Occipital lobe (tissue), 3 donors: ENCODE measurements at places on chromosomes 1 and 21. TPM values are rescaled to one million over a fixed set of nuclear protein-coding genes. Genes with fewer than 3 reads are reported as not detected.

DNA sequence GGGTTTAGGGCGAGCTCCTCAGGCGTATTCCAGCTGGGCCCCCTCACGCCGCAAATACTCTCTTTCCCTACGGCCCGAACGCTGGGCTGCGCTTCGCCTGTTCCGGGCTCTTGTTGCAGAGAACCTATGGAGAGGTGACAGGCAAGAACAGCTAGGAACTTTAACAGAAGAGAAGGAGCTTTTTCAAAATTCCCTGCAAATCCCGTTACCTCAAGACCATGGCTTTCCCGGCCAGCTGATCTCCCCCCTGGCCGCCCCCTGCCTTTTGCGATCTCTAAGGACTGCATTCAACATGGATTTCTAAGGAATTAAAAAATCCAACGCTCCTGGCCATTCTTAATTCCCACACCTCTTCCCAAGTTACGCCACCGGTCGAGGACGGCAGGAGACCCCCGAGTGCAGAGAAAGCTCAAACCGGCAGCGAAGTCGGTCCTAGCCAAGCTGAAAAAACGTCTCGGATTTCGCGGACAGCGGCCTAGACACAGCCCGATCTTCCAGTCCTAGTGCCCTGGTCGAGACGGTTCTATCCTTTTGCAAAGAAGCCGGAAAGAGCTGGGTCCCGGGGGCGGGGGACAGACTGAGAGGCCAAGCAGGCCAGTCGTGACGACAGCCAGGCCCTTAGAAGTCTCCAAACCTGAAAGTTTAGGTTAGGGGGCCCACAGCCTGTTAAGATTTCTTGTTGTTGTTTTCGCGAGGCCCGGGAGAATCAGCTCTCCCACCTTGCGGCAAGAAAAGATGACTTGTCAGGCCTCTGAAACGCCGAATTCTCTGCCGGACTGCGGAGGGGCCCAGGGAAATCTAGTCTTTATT lies 1.1 kb upstream of the TBX15 start:
- no peak for DNase-seq

DNA sequence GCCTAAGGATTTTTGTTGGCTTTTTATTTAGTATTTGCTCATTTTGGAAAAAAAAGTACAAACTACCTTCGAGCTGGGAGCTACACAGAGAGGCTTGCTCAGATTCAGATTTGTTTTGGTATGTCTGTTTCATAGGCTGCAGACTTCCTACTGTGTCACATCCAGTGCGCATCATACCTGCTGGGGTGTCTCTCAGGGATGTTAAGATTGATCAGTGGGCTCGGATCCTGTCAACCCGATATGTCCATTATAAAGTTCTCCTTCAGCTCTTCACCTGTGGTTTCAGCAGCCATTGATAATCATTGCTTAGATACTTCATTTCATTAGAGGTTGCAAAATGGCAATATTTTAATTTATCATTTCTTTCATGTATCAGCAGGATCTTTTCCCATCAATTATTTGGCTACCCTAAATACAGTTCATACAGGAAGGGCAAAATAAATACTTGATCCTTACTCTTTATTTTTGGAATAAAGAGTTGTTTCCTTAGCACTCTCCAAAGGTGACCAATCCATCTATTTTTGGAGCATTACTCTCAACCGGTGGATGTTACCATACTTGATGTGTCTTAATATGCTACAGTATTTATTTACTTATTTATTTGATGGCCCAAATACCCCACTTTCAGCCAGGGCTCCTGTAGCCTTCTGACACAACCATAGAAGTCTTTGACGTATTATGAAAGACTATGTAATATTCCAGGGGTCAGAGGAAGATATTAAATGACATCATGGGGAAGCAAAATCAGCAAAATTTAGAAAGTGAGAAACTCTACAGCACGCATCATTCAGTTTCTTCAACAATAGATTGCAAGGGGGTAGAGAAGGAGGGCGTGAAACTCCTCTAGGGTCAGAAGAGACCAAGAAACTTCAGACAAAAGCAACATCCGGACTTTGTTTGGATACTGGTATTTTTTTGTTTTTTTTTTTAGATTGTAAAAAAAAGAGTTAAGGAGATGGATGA lies 55.3 kb upstream of the HNRNPU start:
- DNase-seq = no peak

GRCh38 chr1:234958706-234959657 lies 169.7 kb downstream of the TOMM20 start:
- DNase-seq = no peak

GRCh38 chr1:245516284-245516759 lies 361.5 kb downstream of the KIF26B start:
- no peak for DNase-seq

- DNase-seq = no peak
Measured at GRCh38 chr21:40685141-40685540, 161.8 kb downstream of the DSCAM start.

DNA sequence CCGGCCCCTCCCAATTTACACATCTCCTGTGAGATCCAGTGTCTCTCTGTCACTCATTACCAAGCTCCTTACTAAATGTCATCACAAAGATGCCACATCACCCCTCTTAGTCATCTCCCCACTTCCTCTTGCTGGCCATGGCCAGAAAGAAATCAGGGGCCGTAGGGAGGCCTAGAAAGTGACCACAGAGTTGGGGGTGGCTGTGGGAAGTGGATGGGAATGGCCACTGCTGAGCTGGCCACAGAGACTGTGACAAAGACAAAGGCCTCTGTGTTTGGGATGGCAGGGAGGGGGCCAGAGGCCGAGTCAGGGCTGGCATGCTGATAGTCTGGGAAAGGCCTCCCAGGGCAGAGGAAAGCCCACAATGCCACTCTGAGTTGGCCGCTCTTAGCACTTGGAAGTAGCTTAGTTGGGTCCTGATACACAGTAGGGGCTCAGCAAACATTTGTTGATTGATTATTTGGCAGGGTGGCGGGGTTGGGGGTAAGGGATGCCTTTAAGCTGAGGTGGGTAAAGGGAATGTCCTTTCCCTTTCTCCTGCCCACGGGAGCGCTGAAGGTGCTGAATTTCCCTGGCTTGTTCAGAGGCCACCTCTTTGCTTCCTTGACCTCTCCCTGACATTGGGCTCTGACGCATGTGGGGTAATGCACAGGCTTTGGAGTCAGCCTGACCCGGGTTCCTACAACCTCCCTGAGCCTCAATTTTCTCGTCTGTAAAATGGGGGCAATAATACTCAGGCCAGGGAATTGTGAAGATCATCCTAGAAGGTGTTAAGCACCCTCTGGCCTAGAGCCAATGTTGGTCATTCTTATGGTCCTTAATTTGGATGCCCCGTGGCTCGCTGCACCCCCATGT lies 13.2 kb downstream of the NAV1 start:
- DNase-seq = peak; percentile 82

DNA sequence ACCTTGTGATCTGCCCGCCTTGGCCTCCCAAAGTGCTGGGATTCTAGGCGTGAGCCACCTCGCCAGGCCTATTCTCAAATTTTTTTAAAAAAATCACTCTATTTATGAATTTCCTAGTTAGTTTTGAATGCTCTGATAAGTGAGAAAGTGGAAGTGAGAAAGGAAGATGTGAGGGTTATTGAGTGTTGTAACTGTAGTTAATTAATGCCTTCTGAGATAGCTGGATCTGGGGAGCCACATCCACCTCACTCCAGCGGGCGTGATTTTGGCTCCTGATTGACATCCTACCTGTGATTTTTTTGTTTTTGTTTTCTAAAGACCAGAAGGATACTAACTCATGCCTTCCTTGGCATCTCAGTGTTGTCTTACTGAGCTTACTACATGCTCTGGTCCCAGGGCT lies 65.6 kb downstream of the ST3GAL3 start:
- DNase-seq = no peak

DNA sequence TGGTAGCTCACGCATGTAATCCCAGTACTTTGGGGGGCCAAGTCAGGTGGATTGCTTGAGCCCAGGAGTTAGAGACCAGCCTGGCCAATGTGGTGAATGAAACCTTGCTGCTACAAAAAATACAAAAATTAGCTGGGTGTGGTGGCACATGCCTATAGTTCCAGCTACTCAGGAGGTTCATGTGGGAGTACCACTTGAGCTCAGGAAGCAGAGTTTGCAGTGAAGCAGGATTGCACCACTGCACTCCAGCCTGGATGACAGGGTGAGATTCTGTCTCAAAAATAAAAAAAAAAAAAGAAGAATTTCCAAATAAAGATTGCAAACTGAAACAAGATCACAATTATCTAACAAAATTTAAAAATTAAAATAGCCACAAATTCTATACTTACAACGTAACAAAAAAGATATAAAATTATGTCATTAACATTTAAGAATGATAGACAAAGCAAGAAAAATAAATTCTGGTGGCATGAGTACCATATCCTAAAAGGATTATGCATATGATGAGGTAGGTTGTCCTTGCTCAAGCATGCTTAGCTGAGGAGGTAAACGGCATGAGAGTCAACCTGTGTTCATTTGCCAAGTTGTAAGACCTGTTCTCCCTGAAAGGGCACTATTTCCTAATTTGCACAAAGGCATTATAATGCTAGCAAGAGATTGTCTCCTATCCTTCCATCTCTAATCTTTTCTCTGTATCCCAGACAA lies 20.2 kb downstream of the IPP start:
- DNase-seq = no peak

GRCh38 chr1:54607821-54608565 lies 15.3 kb downstream of the FAM151A start:
- DNase-seq = no peak

- DNase-seq = no peak
Measured at GRCh38 chr1:104906141-104906540, 1156.4 kb downstream of the AMY1C start.

DNA sequence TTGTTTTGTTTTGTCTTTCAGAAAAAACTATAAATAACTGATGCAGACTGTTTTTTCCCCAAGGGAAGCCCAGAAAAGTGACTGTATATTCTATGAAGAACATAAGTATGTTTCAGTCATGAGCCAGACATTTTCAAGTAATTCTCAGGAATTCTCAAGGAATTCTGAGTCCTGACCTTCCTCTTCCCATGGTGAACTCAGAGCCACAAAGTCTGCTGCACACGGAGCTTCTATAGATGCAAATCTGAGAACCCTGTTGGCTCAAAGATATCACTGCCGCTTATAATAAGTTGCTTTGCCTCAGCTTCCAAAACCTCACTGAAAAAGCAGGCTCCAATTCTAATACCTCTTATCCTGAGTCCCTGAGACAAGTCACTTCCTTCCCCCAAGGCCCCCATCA lies 418.5 kb upstream of the RUNX1 start:
- no peak for DNase-seq

GRCh38 chr1:37574834-37575480 lies 18.2 kb downstream of the DNALI1 start:
- DNase-seq = no peak

- DNase-seq = no peak
Measured at GRCh38 chr1:227058321-227058751, 118.2 kb downstream of the COQ8A start.

GRCh38 chr1:27519331-27520258 lies 29.6 kb upstream of the WASF2 start:
- peak; percentile 34 for DNase-seq

- DNase-seq = no peak
Measured at GRCh38 chr1:234498448-234499118, 19.6 kb upstream of the TARBP1 start.

GRCh38 chr1:16386454-16387113 lies 19.5 kb downstream of the SZRD1 start:
- DNase-seq = peak; percentile 58

Gene PLEKHA6
- 7.5 TPM for total RNA-seq

Gene FCRL6
- total RNA-seq = not detected

Gene SMCP
- total RNA-seq = not detected

Gene RGS4
- 1.9 TPM for total RNA-seq
